ENCODE measurements at places on chromosomes 2 and 18.

GRCh38 chr18:77648411-77648810, 398.8 kb downstream of the GALR1 start:
- DNase-seq = no peak

GRCh38 chr2:39498786-39499185, 61.7 kb upstream of the MAP4K3 start:
- no peak for DNase-seq

DNA sequence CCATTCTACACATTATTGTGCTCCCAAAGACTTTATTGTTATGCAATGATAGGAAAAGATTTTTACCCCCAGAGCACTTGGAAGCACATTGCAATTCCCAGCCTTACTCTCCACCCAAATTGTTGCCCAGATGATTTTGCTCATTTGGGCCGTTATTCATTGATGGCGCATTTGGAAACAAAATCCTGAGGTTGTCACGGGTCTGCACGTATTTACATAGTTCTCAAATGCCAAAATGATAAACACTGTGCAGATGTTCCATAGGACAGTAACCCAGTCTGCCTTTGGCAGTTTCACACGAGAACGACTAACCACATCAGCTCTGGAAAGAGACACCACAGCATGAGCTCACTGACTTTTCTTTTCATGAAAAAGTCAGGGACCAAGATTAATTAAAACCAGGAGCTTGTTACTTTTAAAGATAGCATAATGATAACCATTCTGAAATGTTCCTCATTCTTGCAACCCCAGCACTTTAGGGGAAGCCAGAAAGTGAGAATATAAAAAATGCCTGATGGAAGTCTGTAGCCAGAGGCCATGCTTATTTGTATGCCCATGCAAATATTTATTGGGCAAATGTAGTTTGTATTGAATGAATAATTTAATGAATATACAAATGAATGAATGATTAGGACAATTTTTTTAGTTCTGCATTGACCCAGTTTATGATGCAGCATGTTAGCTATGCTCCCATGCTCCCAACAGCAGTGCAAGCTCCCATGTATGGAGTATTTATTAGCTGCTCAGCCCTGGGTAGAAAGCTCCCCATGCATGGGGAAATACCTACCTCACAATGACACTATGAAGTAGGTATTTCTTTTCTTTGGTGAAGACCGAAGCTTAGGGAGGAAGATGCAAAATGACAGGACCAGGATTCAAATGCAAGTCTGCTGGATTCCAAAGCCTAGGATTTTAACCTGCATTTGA, 84.6 kb downstream of the MAIP1 start:
- no peak for DNase-seq

GRCh38 chr2:61662990-61663389, 124.8 kb upstream of the XPO1 start:
- DNase-seq = no peak

DNA sequence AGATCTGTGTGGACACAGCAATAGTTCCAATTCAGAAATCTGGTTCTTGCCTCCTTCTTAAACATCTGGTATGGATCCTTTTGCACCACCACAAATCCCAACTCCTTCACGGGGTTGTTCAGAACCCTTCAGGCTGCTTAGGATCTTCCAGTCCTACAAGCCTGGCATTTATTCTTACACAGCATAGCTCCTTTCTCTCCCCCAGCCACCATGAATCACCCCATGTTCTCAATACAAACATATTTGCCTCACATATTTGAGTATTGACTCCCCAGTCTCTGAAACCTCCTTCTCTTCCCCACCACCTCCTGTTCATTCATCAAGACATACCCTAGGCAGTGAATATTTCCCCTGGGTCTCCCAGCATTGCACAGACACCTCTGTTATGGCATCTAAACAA, 155.2 kb downstream of the ALK start:
- DNase-seq = no peak

DNA sequence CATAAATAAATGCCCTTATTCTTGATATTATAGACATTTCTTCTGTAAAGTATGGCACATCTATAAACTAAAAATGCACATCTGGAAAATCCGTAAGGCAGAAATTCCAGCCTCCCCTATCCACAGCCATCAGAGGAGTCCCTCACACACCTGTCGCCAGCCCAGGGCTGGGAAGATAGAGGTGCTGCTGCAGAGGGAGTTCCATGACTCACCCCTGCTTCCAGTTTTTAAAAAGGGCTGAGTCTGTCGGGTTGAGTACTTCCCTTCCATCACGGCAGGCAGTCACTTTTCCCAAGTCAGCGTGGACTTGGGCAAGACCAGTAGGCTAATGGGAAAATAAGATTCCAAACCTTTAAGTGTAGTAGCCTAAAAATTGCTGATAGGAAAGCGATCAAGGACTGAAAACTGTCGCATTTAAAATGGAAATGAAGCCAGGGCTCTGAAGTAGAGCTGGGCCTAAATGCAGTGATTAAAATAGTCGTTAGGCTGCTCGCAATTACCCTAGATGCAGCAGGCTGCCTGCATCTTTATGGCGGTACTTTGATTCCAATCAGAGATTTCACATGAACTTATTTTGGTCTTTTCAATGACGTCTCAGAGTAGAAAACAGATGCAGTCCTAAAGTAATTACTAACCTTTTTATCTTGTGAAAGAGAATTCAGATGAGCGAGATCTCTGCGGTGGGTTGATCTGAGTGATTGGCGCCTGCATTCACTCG, 280.5 kb downstream of the AGAP1 start:
- DNase-seq = no peak

DNA sequence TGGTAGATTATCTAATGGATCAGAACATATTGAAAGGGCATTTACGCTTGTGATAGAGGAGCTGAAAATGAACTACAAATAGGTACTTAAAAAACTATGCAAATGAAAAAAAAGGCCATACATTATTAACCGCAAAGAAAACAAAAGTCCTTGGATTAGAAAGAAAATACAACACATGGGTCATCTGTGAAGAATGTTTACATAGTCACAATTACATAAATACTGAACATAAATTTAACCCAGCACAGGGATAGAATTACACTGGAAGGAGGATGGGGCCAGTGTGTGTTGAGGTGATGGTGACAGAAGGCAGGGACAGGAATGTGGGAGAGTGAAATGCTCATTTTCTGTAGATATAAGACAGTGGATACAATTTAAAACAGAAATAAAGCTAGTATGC, 6.6 kb downstream of the NTSR2 start:
- DNase-seq = no peak

DNA sequence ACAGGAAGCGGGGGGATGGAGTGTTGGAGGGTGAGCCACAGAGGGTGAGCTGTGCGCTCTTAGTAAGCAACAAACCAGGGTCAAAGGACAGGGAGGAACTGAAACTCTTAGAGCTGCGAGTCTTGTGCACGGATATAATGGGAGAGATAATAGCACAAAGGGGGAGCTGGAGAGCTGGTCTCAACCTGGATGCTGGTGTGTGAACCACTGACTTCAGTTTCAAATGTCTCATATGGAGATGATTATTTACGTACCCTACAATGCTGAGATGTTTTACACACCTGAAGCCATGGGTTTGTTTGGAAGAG, 35.9 kb downstream of the PTGR3 start:
- no peak for DNase-seq

GRCh38 chr2:234752966-234753365, 198.9 kb upstream of the SH3BP4 start:
- DNase-seq = no peak

GRCh38 chr2:71811157-71811556, 336.5 kb downstream of the CYP26B1 start:
- no peak for DNase-seq

DNA sequence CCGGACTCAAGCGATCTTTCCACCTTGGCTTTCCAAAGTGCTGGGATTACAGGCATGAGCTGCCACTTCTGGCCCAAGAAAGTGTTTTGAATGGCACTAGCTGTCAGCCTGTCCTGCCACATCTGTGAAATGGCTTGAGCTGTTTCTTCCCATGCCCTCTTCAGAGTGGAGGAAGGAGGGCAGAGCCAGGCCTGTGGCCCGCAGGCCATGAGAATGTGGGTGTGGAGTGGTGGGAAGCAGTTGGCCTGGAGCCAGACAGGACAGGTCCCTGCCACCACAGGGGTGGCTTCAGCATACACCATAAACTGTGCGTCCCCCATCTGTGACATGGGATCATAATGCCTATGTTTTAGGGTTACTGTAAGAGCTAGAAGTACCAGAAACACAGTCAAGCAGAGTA, 6.5 kb downstream of the SLC66A3 start:
- DNase-seq = no peak

DNA sequence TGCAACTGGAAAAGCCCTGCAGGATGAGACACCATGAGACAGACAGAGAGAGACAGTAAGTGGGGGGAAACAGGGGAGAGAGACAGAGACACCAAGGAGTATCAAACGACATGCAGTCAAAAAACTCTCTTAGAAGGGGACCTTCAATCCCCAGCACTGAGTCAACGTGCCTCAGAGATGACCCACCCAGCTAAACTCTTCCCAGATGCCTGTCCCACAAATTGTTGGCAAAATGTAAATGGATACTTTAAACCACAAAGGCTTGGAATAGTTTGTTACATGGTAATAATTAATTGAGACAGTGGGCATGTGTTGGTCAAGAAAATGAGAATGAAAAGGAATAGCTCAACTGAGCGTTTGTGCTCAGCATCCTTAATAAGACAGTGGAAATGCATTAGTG, 98.3 kb downstream of the GRB14 start:
- no peak for DNase-seq

DNA sequence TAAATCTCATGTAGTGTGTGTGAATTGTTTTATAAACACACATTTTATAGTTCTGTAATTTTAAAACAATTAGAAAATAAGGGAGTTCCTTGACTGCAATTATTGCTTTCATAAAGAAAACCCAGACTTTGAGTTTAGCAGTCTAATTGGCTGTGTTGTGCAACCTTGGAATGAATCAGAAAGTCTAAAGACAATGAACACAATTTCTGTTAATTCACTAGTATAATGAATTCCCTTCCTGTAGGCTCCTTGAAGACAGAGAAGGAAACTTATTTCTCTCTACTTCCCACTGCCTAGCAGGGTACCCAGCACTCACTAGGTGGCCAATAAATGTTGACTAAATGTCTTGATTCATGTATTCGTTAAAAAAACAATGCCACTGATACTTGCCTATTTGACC, 79.9 kb downstream of the ANTXR1 start:
- DNase-seq = no peak

- DNase-seq = no peak
Measured at GRCh38 chr2:195561116-195561921, 95.7 kb upstream of the SLC39A10 start.

- DNase-seq = no peak
Measured at GRCh38 chr2:143513081-143513480, 383.9 kb downstream of the ARHGAP15 start.

DNA sequence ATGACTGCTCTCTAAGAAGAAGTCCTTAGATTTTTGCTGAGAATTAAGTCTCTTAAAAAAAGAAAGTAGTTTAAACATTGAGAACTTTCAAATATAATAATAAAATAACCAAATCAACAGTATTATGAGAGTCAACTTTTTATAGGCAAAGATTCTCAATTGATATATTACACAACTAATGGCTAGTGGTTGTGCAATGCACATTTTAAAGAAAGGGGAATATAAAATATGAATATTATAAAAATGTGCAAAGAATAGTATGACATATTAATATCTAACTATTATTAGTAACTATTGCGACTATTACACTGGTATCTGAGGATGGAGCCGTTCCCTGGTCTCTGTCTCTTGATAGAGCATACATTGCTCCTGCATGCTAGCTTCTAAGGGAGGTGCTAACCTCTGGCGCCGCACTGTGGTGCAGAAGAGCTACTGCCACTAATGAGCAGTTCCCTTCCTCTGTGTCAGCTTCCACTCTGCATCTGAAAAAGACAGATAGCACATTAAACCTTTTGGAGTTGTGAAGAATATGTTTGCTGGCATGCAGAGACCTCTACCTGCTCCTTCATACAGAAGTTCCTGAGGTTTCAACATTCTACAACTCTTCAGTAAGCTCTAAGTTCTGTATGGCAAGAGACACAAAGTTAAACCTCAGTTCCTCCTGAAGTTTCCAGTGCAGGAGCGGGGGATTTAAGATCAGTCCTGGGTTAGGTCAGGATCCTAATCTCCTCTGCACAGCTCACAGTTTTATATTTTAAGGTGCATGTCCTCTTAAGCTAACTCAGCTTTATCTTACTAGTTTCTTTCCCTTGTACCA, 3.5 kb upstream of the SLC9A2 start:
- DNase-seq = no peak

- no peak for DNase-seq
Measured at GRCh38 chr2:9107168-9108025, 99.2 kb upstream of the ASAP2 start.

GRCh38 chr2:20541651-20542050, 94.8 kb downstream of the RHOB start:
- no peak for DNase-seq

GRCh38 chr2:10184421-10184820, 61.9 kb downstream of the RRM2 start:
- DNase-seq = no peak

- no peak for DNase-seq
Measured at GRCh38 chr2:52518678-52519077, 1248.9 kb upstream of the CHAC2 start.

- no peak for DNase-seq
Measured at GRCh38 chr2:172287190-172287589, 140.2 kb upstream of the ITGA6 start.

DNA sequence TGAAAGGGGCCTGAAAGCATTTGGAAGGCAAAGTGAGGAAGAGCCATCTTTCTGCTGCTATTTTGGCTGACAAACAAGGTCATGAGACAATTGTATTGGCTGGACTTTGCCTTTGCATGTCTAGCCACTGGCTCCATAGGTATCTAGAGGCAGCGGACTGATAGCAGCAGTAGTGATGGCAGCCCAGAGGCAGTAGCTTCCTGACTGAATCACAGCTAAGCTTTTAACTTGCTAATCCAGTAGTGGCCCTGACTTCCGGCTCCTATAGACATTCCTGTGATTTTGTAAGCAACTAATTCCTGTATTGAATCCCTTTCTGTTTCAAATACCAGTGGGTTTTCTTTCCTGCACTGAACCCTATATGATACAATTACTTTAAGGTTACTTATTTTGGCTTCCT, 69.8 kb upstream of the PDE1A start:
- no peak for DNase-seq

GRCh38 chr2:134333646-134334189, 79.8 kb downstream of the MGAT5 start:
- DNase-seq = no peak

GRCh38 chr18:13611142-13611600, 115.2 kb downstream of the FAM210A start:
- no peak for DNase-seq

DNA sequence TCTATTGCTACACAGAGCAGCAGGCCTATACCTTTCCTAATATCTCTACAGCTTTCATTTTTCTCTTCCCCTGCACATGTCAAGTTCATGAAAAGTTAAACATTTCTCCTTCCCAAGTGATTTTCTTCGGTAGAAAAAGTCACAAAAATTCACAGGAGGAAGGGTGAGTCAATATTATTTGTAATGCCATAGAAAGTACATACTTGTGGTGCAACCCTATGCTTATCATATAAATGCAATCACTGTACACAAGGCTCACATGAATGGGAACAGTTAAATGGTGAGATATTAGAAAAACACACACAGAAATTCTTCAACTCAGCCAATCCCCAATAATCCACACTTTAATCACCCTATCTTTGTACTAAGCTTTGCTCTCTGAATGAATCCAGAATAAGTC, 651.6 kb downstream of the LRRTM4 start:
- no peak for DNase-seq

Measured in mesenteric fat pad (tissue), 1 donor.